NCI-H1930 (cell line): ENCODE measurements at places on chromosomes 5 and 9.
A peak's percentile ranks its signal among the peaks of the same experiment; 100 is the strongest.

DNA sequence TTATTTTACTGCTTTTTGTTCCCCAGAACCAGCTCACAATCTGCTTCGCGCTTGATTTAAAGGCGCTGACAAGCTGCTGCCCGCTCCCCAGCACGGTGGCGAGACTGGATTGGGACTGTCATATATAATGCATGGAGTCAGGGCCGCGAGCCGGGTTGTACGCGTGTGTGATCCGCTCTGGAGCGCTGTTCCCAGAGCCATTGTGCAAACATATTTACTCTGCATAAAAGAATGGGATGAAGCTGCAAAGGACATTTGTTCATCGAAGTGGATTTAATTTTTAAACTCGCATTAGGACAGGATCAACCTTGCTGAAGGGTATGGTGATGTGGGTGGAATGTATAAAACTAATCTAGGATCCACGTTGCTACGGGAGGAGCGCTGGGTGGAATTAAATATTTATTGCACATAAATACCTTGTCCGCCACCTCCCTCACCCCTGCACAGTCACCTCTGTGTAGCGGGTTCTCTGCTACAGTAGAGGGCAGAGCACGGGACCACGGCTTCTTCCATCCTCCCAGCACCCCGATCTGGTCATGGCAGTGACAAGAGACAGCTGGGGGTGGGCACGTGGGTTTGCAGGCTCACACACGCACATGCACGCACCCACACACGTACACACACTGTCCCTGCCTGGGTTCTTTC is 18.1 kb upstream of the FCN1 start:
- no peak for DNase-seq

GRCh38 chr9:121884057-121884541 is 209.0 kb downstream of the TTLL11 start:
- no peak for DNase-seq

DNA sequence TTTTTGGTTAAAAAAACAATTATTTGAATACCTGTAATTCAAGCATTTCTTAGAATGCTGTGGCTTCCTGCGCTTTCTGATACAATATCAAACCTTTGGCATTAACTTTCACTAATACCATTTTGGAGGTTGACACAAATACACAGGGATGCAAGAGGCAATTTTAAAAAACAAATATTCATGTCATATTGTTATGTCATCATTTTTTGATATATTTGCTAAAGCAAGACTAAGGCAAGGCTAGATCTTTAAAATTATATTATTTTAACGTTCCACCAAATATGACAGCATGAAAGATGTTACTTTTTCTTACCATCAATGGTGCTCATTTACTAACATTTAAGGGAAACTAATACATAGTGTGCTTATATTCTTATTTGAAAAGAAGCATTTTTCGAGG is 93.4 kb upstream of the FSD1L start:
- no peak for DNase-seq

DNA sequence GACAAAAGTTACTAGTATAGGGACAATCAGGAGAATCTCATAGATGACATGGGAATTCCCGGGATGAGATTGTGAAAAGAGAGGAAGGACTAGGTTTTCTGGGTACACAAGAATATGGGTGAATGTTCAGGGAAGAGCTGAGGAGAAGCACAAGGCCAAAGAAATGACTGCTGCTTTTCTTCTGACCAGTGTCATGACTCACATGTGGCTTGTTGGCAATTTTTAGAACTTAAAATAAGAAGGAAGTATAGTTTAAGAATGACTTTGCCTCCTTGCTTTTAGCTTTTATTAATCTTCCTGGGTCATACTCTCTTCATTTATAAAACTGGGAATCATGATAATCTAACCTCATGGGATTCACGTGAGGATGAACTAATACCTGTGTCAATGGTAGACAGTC is 652.4 kb upstream of the MEF2C start:
- DNase-seq = no peak

DNA sequence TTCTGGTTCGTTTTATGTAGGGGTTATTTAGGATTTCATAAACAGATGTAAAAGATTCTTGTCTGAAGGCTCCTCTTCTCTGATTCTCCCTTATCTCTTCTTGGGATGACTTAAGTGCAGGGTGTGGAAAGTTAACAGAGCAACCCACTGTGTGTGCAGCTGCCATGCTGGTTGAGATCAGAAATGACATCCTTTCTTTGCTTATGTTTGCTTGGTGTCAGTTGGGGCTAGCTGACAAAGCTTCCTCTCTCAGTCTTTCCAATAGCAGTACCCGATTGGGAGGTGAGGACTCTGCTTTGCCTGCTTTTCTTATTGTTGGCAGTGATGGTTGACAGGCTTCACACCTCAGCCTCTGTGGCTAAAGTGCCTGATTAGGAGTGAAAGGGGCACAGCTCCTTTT is 26.5 kb downstream of the OGN start:
- DNase-seq = no peak

DNA sequence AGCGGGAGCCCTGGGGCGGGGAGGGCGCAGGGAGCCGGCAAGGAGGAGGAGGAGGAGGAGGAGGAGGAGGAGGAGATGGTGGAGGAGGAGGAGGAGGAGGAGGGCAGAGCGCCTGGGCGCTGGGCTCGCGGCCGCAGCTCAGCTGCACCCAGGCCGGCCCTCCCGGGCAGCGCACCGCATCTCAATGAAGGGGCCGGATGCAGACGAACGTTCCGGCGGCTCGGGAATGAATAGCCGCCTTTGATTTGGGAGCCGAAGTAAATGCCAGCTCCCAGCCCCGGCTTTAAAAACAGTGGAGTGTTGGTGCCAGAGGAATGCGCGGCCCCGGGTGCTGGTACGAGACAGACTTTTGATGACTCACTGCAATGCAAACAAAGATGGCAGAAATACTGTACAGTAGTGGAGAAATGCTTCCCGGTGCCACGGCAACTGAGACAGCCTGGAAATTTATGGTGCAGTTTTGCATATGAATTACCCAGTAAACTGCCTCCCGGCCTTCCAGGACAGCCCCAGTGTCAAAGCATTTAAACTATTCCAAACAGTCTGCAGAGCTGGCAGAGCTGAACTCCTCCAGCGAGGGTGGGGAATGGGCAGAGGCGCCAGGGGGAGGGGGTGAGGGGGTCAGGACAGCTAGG is 43.1 kb downstream of the NACC2 start:
- peak; percentile 10 for DNase-seq
